Mesothelial cell of epicardium (in vitro differentiated cells): ENCODE measurements at places on chromosomes 7 and 10. TPM values are rescaled to one million over a fixed set of nuclear protein-coding genes. Genes with fewer than 3 reads are reported as not detected.

Gene MRPS17
- total RNA-seq = 17.2 to 19.7 TPM (median 17.5 TPM) in 3 replicates

Gene FGFBP3
- total RNA-seq = 3.5 to 3.7 TPM (median 3.6 TPM) in 3 replicates

Gene ATOH7
- 0.18 to 0.70 TPM (median 0.38 TPM) in 3 replicates for total RNA-seq

Gene SPDYE3
- not detected in 3 replicates for total RNA-seq

GRCh38 chr7:116316838-116317628 lies 106.7 kb downstream of the TES start:
- H3K27ac ChIP-seq = no peak overlapping the region
- H3K27me3 ChIP-seq = peaks cover 17% of the 10 kb centered on the region
- no peak overlapping the region for H3K4me3 ChIP-seq
- no peaks in the 10 kb centered on the region for H3K36me3 ChIP-seq

DNA sequence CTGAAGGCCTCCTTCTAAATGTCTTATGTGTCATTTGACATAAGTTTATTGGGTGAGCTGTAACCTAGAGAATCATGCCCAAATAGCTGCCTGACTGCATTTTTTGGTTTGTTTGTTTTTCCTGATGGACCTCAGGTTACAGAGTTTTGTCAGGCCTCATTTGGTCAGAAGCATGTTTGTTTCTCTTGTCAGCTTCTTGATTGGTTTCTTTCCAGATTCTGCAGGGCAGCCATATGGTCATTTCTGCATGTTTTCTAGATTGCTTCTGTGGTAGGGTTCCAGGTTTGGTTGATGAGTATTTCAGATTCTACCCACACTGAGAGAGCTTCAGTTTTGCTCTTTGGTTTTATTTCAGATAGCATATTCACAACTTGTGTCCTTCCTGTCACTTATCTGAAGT lies 28.0 kb downstream of the GLCCI1 start:
- peak overlapping the region; percentile 68 for H3K27ac ChIP-seq
- peaks cover 33% of the 10 kb centered on the region for H3K36me3 ChIP-seq
- no peak overlapping the region for H3K4me3 ChIP-seq
- H3K4me1 ChIP-seq = peaks cover 9% of the 10 kb centered on the region
- DNase-seq = no peak

- peaks cover 1% of the 10 kb centered on the region for H3K36me3 ChIP-seq
- peaks cover 34% of the 10 kb centered on the region for H3K4me1 ChIP-seq
- no peak overlapping the region for H3K4me3 ChIP-seq
- H3K27ac ChIP-seq = no peak overlapping the region
- no peaks in the 10 kb centered on the region for H3K27me3 ChIP-seq
Observed at GRCh38 chr7:43076189-43076605, 36.2 kb upstream of the HECW1 start.

DNA sequence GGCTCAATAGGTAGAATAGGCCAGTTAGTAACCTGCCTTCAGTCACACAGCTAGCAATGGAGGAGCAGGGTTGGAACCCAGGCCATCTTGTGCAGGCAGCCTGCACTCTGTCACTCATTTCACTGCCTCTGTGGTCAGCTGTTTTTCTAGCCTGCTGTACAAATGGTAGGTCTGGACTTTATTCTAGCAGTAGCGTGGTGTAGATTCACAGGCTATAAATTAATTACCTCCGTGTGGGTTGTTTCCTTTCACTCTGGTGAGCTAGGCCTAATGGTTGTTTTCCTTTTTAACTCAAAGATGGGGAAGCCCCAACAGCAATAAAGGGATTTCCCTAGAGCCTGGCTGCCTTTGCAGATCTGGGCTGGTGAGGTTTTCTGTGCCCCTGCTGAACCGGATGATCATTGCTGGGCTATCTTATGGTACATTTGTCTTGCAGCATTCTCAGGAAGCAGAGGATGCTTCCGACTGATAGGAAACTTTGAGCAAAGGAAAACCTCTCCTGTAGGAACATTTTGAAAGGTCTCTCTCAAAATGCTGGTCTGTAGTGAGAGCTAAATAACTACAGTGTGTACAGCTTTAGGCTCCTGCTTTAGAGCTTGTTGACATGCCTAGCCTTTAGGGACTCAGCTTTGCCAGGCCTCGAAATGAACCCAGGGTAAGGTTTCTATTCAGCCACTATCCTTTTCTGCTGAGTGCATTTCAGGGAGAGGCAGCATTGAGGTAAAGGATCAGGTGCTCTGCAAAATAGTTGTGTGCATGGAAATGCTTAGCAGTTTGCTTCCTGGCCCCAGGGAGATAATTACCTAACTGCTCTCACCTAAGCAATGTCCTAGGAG lies 157.4 kb downstream of the ST7 start:
- no peak overlapping the region for H3K4me3 ChIP-seq
- peaks cover 23% of the 10 kb centered on the region for H3K36me3 ChIP-seq

- H3K4me1 ChIP-seq = peaks cover 12% of the 10 kb centered on the region
- peaks cover 11% of the 10 kb centered on the region for H3K36me3 ChIP-seq
Observed at GRCh38 chr10:26837139-26837538, 23.6 kb downstream of the ABI1 start.

DNA sequence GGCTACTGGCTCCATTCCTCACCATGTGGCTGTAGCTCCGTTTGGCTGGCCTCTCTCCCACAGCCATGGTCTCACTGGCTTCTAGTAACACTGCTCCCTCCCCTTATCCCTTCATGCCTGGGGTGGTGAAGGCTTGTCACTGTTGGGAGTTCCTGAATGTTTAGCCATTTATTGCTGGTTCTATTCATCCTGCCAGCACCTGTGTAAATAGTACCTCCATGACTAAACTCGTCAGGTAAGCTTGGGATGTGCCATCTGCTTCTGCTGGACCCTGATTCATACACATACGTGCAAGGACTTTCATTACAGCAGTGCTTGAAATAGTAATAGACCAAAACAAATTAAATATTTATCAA lies 61.6 kb downstream of the CCDC71L start:
- H3K27ac ChIP-seq = no peak overlapping the region
- no peak for DNase-seq
- H3K4me1 ChIP-seq = no peaks in the 10 kb centered on the region
- no peaks in the 10 kb centered on the region for H3K27me3 ChIP-seq
- H3K4me3 ChIP-seq = no peak overlapping the region

DNA sequence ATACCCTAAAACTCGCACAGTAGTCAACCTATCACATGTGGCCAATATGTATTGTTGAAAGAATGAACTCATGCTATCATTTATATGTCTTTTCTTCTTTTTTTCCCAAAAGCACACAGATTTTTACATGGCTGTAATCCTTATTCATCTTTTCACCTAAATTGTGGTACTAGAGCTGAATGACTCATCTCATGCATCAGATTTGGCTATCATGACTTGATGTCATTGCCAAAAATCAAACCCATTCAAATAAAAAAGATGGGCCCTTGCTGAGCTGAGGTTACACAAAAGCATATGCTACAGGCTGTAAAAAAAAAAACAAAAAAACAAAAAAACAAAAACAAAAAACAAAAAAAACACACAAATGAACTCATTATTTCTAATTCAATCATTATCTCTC lies 3.3 kb upstream of the LMOD2 start:
- H3K4me3 ChIP-seq = no peak overlapping the region
- no peak overlapping the region for H3K27ac ChIP-seq
- no peaks in the 10 kb centered on the region for H3K36me3 ChIP-seq
- no peaks in the 10 kb centered on the region for H3K4me1 ChIP-seq

DNA sequence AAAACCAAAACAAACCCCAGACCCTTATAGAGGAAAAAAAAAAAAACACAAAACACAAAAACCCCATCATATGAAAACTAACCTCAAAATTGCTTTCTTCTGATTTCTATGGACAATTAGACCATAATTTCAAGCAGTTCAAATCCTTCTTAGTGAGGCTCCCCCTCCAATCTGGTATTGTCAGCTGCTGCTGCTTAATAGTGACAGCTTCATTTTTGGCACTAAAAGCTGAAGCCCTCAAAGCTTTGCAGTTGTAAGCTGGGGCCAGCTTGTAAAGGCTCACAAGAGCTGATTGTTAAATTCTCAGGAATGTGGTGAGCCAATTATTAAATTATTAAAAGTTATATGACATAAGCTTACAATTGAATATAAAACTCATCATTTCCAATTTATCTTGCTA lies 21.9 kb downstream of the ATXN7L1 start:
- no peak for DNase-seq
- H3K36me3 ChIP-seq = no peaks in the 10 kb centered on the region
- H3K27me3 ChIP-seq = no peaks in the 10 kb centered on the region

GRCh38 chr7:107715531-107715930 lies 28.4 kb upstream of the CBLL1 start:
- peaks cover 4% of the 10 kb centered on the region for H3K4me1 ChIP-seq
- no peak overlapping the region for H3K4me3 ChIP-seq
- H3K27ac ChIP-seq = no peak overlapping the region

DNA sequence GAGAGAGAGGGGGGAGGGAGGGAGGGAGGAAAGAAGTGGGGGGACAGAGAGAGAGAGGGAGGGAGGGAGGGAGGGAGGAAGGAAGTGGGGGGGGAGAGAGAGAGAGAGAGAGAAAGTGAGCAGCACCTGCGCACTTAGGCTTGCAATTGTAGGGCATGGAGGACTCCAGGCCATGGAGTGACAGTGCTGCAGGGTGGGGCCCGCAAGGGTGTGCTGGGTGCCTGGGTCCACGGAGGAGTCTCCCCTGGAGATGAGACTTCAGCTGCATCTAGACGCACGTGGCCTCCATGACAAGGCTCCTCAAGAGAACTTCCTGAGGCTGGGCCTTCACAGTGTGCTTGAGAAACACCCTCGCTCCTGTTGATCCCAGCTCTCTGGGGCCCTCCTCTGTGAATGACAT lies 44.5 kb downstream of the CLRN3 start:
- no peak overlapping the region for H3K4me3 ChIP-seq
- no peaks in the 10 kb centered on the region for H3K4me1 ChIP-seq
- no peaks in the 10 kb centered on the region for H3K36me3 ChIP-seq
- DNase-seq = no peak

DNA sequence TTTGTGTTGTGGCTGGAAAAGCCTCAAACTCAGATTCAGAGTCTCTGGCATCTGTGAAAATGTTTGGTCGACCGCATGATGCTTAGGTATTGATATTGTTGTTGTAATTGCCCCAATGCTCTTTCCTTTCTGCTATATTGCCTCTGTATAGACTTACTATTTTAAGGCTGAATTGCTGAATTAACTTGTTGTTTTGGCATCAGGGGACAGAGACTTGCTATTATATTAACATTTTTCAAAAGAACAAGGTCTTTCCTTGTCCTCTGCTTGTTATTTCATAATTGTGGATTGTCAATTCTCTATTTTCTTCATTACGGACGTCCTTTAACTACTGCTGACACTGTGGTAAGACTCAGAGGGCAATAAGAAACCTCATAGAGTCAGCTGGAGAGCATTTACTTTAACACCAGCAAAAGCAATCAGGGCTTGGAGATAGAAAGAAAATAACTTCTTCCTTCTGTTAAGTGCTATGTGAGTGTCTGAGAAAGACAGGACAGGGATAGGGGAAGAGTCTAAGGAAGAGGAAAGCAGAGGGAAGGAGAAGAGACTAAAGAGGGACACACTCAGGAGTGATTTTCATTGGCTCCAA lies 17.6 kb downstream of the CPED1 start:
- H3K27ac ChIP-seq = peak overlapping the region; percentile 67
- no peak for DNase-seq
- H3K27me3 ChIP-seq = peaks cover 7% of the 10 kb centered on the region
- H3K36me3 ChIP-seq = no peaks in the 10 kb centered on the region
- peaks cover 39% of the 10 kb centered on the region for H3K4me1 ChIP-seq

GRCh38 chr7:71817916-71818315 lies 594.2 kb downstream of the CALN1 start:
- H3K36me3 ChIP-seq = no peaks in the 10 kb centered on the region
- peaks cover 23% of the 10 kb centered on the region for H3K27me3 ChIP-seq
- peaks cover 4% of the 10 kb centered on the region for H3K4me1 ChIP-seq
- H3K27ac ChIP-seq = no peak overlapping the region
- no peak overlapping the region for H3K4me3 ChIP-seq
